ENCODE measurements at places on chromosomes 7 and 10.

- no peak for DNase-seq
These were observed 60.7 kb downstream of the VCL start for GRCh38 chr10:74058658-74059057.

GRCh38 chr10:89344156-89344555 lies 16.4 kb downstream of the IFIT3 start:
- no peak for DNase-seq

GRCh38 chr7:144606261-144606660 lies 202.8 kb upstream of the NOBOX start:
- DNase-seq = no peak

DNA sequence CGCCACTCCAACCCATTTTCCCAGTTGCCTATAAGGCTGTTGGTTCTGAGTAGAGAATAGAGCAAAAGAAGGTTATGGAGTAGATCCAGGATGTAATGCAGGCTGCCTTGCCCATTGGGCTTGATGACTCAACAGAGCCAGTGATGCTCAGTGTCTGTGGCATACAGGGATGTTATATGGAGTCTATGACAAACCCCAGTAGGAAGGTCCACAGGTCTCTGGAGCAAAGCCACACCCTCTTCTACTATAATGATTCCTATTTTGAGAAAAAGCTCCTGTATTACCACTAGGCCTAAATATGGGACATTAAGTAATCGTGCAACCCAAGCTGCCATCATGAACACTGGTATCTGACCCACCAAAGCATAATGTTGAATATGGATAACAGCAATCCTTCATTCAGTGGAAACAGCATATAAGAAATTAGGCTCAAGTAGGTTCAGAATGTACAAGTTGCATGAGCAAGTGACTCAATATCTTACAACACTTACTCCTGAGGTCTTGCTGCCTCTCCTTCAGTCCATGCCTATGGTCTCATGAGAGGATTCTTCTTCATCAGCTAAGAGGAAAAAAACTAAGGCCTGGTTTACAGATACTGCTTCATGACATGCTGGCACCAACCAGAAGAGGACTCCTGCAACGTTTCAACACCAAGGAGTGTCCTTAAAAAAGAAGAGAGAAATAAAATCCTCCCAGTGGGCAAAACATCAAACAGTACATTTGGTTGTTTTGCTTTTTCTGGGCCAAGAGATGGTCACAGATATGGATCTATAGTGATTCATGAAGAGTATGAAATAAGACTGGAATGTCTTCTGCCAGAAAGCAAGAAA lies 14.8 kb upstream of the FHIP2A start:
- no peak for DNase-seq

- DNase-seq = no peak
These were observed 402.0 kb upstream of the RNF32 start for GRCh38 chr7:156238366-156239133.

- no peak for DNase-seq
These were observed 28.1 kb upstream of the KIF5B start for GRCh38 chr10:32084185-32084851.

DNA sequence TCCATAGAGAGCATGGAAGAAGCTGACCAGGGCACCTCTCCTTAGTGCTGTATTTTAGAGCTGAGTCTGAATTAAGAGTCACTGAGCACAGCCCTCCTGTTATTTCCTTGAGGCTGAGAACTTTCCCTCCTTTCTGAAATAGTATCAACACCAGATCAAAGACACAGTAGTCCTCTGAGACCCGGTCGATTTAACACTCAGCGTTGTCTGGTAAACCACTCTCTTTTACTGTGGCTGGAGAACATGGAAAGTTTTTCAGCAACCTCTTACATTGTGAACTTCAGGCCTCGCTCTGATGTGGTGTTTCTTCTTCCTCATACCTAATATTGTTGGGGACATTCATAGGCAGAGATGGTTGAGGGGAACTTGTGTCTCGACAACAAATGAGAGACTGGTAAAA lies 202.0 kb upstream of the MTPN start:
- DNase-seq = no peak

DNA sequence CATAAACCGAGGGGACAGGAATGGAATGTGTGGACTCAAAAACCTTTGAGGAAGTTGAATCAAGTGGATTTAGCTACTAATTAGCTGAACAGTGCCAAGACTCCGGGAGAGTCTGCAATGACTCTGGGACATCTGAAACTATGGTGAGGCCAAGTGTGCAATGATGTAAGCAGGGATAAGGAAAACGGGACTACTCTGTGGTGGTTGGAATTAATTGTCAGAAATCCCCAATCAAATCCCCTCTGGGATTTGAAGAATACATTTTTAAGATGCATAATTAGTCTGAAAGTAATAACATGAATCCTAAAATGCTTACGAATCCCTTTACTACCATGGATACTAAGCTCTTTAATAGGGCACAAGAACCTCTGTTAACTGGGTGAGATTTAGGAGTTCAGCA lies 602.8 kb downstream of the NRG3 start:
- no peak for DNase-seq

DNA sequence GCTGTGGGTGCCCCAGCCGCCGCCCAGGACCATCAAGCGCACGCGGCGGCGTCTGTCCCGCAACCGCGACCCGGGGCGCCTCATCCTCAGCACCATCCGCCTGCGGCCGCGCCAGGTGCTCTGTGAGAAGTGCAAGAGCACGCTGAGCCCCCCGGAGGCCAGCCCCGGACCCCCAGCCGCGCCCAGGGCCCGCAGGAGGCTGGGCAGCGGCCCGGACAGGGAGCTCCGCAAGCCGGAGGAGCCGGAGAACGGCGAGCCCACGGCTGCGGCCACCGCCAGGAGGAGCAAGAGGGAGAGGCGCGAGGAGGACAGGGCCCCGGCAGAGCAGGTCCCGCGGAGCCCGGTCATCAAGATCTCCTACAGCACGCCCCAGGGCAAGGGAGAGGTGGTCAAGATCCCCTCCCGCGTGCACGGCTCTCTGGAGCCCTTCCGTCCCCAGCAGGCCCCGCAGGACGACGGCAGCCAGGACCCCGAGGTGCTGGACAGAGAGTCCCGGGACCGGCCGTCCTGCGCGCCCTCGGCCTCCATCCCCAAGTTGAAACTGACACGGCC lies 8.0 kb downstream of the PWWP2B start:
- no peak for DNase-seq

- no peak for DNase-seq
These were observed 27.7 kb downstream of the STK32C start for GRCh38 chr10:132279873-132280645.

DNA sequence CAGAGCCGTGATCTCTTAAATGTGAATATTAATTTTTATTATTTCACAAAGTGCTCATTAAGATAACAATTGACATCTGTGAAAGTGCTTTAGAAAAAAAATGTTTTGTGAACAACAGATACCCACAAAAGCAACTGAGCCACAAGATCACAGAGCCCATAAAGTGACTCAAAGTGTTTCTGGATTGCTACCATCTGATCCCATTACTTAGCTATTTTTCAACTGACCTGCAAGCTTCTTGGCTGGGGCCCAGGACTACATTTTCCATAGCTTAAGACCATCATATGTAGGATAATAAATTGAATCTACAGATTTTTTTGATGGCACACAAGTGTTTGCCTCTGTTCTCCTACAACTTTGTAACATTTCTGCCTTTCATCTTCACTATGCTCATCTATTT lies 674.4 kb downstream of the PHTF2 start:
- no peak for DNase-seq

- no peak for DNase-seq
These were observed 710 bp upstream of the C10orf105 start for GRCh38 chr10:71720288-71720687.

DNA sequence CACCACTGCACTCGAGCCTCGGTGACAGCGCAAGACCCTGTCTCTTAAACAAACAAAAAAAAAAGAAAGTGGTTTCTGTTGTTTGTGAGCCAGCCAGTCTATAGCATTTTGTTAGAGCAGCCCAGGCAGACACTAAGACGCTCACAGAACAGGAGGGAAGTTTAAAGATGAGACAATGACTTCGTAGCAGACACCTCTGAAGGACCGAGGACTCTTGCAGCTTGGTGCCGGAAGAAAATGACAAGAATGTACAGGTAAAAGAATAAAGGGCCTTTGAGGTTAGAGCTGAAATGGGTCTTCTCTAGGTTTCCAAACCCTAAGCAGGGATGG lies 39.7 kb downstream of the MACROH2A2 start:
- DNase-seq = no peak

- DNase-seq = no peak
These were observed 172.9 kb downstream of the SPAG6 start for GRCh38 chr10:22518167-22518724.

DNA sequence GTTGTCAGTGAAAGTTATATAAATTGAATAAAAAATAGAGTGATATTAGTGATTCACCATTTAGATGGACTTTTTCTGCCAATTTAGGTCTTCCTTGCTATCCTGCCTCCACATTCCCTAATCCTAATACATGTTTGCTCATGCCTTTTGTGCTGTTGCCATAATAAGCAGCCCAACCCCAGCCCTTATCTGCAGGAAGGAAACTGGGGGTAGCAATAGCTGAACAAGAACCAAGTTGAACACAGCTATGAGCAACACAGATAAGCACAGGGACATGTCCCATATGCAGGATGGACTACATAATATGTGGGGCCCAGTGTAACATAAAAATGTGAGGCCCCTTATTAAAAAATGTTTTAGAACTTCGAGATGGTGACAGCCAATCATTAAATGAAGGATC lies 91.2 kb upstream of the AHR start:
- no peak for DNase-seq

- no peak for DNase-seq
These were observed 8.6 kb downstream of the SLC13A1 start for GRCh38 chr7:123191132-123191531.

- no peak for DNase-seq
These were observed 6.5 kb downstream of the ADAM8 start for GRCh38 chr10:133270204-133270603.

- DNase-seq = no peak
These were observed 106.8 kb downstream of the UBE2H start for GRCh38 chr7:129845972-129846327.

GRCh38 chr10:24153537-24153936 lies 55.4 kb upstream of the KIAA1217 start:
- DNase-seq = no peak

DNA sequence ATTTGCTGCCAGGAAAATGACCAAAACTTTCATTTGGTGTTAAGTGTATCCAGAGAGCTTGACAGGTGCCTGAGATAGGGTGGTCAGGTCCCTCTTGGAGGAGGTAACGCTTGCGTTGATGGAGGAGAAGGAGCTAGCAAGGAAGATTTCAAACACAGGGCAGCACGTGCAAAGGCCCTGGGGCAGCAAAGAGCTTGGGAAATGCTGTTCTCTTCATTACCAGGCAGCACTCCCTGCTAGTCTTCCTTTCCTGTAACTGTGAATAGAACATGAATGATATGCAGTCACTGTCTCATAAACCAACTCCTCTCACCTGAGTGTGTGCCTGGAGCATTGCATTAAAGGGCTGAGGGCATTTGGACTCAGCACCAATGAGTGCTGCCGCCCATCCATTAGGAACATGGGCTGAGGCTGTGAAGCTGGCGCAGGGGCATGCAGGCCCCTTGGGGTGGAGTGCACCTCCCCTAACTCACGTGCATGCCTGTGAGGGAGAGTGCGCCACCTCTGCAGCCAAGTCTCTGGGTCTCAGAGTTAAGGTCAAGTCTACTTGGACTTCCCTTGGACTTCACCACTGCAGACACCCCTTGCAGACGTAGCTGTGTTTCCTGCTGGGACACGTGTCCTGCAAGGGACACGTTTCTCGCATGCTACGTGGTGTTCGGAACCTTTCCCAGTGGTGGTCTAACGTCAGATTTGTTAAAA lies 136.8 kb downstream of the PAXIP1 start:
- DNase-seq = no peak

DNA sequence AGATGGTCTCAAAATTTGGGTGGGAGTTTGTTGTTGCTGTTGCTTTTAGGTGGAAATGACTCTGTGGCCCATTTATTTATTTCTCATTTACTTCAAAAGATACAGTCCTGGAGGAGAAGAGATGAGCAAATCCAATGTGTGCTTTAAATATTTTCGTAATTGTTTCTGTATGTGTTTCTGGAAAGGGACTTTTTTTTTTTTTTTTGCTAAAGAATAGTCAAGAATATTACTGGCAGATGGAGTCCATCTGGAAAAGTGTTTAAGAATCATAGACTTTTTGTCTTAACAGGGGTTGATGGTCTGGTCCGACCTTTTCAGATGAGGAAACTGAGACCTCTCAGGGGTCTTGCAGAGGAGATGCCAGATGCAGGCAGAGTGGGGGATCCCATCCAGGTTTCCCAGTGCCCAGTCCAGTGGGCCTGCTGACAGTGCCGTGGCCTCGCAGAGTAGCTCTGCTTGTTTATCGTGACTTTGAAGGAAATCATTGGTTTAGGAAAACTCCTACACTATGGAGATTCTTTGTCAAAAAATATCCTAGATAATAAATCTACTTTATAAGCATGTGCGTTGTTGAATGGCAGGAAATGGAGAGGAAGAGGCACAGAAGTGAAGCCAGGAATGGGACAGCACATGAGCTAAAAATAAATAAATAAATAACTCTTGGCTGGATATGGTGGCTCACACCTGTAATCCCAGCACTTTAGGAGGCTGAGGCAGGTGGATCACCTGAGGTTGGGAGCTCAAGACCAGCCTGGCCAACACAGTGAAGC lies 164.3 kb upstream of the SVIL start:
- DNase-seq = no peak

DNA sequence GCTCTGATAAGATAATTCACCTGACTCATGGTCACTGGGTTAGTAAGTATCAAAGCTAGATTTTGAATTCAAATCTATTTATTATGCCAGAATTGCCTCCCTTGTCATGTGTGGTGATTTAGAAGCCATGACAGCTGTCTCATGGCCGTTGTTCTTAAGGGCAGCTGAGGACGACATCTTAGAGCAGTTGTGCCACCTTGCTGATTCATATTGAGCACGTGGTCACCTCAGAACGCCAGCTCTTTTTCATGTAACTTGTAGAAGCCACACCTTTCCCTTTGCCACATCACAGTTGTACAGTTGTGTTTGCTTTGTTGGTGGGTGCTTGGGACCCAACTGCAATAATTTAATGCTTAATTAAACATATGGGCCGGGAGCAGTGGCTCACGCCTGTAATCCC lies 4.3 kb upstream of the PIK3AP1 start:
- no peak for DNase-seq

DNA sequence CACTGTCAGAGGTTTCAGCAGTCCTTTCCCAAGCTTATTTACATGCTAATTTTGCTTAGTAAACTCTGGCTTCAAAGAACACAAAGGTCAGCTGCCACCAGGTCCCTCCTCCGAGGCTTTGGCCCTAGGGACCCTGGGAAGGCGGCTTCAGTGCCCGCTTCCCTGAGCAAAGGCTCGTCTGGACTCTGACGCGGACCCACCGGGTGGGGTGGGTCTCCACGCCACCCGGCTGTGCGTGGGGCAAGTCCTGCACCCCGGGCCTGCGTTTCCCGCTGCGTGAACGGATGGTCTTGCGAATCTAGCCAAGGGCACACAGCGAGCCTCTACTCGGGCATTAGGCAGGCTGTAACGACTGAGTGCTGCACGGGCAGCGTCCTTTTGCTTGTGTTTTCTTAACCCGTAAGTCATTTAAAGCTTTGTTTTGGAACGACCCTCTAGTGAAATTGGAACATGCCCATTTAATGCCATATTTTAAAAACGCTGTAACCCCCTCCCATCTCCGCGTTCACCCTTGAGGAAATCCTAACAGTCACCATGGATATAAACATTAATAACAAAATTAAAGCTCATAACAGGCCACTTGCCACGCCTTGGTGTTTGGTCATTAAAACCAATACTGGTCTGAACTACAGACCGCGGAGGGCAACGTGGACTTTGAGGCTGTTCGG lies 828 bp downstream of the BNIP3 start:
- no peak for DNase-seq
